ENCODE measurements at places on chromosomes 2 and 18.

DNA sequence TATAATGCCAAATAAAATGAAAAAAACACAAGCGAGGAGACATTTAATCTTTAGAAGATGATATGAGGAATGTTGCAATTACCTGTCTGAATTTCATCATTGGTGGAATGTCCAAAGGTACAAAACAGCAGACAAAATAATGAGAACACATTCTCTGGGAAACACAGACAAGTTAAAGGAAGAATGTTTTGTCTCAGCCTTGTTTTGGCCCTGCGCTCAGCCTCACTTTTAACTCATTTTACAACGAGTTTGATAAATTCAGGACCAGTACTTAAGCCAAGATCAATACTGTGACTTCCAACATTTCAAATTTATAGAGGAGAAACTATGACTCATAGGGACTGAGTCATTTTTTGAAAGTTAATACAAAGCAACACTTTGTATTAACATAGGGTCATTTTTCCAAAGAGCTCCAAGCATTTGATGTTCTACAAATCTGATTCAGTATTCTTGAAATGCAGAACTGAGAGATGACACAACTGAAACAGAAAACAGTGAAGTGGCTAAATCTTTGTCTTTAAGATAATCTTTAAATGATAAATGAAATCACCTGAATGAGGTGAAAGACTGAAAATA, 833.2 kb upstream of the CHAC2 start:
- DNase-seq = no peak

GRCh38 chr18:34543356-34543755, 166.7 kb upstream of the DTNA start:
- no peak for DNase-seq

- no peak for DNase-seq
Measured at GRCh38 chr2:117942551-117942950, 71.3 kb downstream of the CCDC93 start.

- DNase-seq = no peak
Measured at GRCh38 chr2:174945601-174946260, 59.5 kb downstream of the CHN1 start.

DNA sequence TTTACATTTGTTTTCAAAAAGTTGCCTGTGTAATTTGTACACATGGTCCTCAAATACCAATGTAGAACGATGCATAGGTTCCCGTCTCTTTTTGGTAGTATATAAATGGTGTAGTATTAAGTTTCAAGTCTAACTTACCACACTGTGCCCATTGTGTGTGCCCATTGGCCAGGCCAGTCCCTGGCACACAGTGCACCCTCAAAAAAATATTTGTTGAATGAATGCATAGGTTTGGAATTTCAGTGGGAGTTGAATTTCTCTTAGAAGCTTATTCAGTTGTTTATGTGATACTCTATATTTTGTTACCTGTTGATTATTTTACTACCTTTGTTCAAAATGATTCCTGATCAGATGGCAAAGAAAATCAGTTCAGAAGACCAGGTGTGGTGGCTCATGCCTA, 30.1 kb downstream of the IDH1 start:
- DNase-seq = no peak
